ENCODE measurements at places on chromosomes 3 and 15. TPM values are rescaled to one million over a fixed set of nuclear protein-coding genes. Genes with fewer than 3 reads are reported as not detected.

P2RY12 gene
- 0.78 TPM for polyA plus RNA-seq

MRPL3 gene
- polyA plus RNA-seq = 73.3 TPM

DNA sequence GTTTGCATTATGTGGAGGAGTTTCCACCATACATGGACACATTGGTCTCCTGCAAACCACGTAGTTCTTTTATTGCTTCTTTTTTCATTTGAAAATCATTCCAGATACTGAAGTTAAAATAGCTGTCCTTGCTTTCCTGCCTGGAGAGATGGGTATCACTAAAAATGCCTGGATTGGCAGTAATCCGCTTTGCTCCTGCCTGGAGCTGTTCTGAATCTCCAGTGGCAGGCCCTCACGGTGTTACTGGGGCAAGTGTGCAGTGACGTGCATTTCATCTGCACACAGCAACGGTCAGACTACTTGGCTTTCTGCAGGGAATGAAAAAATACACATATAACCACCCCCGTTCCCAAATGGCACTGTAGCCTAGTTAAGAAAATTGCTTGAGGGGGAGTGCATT is 272.9 kb downstream of the IL5RA start:
- no peak for DNase-seq

GASK1A gene
- polyA plus RNA-seq = not detected

- no peak for DNase-seq
Measured at GRCh38 chr15:61598655-61599054, 369.6 kb upstream of the RORA start.

DNA sequence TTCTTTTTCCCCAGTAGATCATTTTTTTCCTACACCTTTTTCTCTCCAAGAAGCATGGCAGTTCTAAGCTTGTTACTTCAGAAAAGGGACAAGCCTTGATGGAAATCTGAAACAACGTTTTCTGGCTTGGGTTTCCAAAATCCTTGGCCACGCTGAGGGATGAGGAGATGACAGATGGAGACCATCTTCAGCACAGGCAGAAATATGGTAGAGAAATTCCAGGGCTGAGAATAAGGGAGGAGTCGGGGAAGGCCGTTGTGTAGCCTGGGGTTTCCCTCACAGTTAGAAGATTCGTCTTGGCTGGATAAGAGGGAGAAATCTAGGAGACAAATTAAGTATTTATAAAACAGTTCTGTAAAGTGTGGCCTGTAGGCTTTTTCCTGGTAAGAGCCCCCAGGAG is 33.9 kb upstream of the STT3B start:
- no peak for DNase-seq

PLSCR5 gene
- not detected for polyA plus RNA-seq

GOLGA8G gene
- polyA plus RNA-seq = not detected

- no peak for DNase-seq
Measured at GRCh38 chr3:29512641-29513040, 231.8 kb downstream of the RBMS3 start.

LRRC34 gene
- 4.3 TPM for polyA plus RNA-seq

- DNase-seq = peak; percentile 88
Measured at GRCh38 chr15:64695561-64695992, 79.8 kb downstream of the RBPMS2 start.

- no peak for DNase-seq
Measured at GRCh38 chr3:189902230-189903186, 218.2 kb downstream of the P3H2 start.

- DNase-seq = no peak
Measured at GRCh38 chr3:155012584-155012983, 67.5 kb upstream of the MME start.

GRCh38 chr3:19070325-19070724 is 78.0 kb upstream of the KCNH8 start:
- no peak for DNase-seq

Data from naive B cell (primary cell).